ENCODE measurements at places on chromosomes 6 and 20. TPM values are rescaled to one million over a fixed set of nuclear protein-coding genes. Genes with fewer than 3 reads are reported as not detected.

- H3K27me3 ChIP-seq = no peaks in the 10 kb centered on the region
- H3K4me1 ChIP-seq = no peaks in the 10 kb centered on the region
- H3K4me3 ChIP-seq = no peak overlapping the region
- no peak for DNase-seq
Measured at GRCh38 chr20:9723501-9724202, 115.2 kb downstream of the PAK5 start.

- no peaks in the 10 kb centered on the region for H3K36me3 ChIP-seq
- no peak for DNase-seq
- peaks cover 45% of the 10 kb centered on the region for H3K4me1 ChIP-seq
Measured at GRCh38 chr6:7545316-7546019, 4.0 kb downstream of the DSP start.

The BPI gene
- not detected for total RNA-seq

The ROMO1 gene
- 271 TPM for total RNA-seq

DNA sequence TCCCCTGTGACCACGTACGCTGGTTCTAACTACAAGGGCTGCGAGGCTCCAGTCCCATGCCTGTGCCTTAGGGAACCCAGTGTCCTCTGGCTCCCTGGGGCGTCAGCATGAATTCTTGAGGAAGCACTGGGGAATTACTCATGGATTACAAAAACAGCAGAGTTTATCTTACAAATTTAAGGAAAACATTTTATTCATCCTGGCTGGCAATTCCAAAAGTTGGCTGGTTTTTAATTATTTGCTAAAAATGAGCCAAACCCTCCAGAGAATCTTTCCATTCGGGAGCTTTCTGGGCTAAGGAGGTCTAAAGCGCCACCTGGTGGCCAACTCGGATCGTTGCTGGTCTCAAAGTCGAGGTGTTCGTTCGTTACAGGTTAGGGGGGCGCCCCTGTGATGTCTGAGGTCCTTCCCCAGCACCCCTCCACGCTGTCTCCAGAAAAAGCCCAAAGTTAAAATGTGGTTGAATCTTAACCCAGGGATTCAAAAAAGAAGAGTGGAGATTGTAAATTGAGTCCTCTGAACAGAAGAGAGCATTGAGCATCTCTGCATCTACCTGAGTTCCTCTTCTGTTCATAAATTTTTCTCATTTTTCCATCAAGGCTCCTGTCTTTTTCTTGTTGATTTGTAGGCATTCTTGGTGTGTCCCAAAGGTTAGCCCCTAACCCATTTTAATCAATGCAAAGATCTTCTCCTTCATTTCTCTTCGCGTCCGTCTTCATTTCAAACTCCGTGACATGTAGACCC lies 99.4 kb downstream of the BFSP1 start:
- no peaks in the 10 kb centered on the region for H3K36me3 ChIP-seq
- H3K27me3 ChIP-seq = peaks cover 71% of the 10 kb centered on the region
- H3K4me3 ChIP-seq = no peak overlapping the region

- no peak for DNase-seq
- no peak overlapping the region for H3K27ac ChIP-seq
- no peaks in the 10 kb centered on the region for H3K36me3 ChIP-seq
- no peaks in the 10 kb centered on the region for H3K27me3 ChIP-seq
- no peaks in the 10 kb centered on the region for H3K4me1 ChIP-seq
Measured at GRCh38 chr6:101937108-101937507, 543.6 kb downstream of the GRIK2 start.

The PET117 gene
- total RNA-seq = 34.7 TPM

DNA sequence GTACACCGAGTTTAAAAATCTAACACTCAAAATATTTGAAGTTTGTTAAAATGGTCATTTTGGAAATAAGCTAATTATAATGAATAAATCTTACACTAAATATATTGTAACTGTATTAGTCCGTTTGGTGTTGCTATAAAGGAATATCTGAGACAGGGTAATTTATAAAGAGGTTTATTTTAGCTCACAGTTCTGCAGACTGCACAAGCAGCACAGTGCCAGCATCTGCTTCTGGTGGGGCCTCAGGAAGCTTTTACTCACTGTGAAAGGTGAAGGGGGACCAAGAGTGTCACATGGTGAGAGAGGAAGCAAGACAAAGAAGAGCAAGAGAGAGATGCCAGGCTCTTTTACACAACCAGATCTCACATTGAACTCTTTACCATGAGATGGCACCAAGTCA lies 17.1 kb downstream of the ELOVL5 start:
- 0 out of 2 replicates have a peak, but pooled peaks cover 3% of the 10 kb centered on the region for H3K36me3 ChIP-seq
- H3K27me3 ChIP-seq = no peaks in the 10 kb centered on the region
- no peak overlapping the region for H3K4me3 ChIP-seq
- H3K4me1 ChIP-seq = peaks cover 24% of the 10 kb centered on the region
- DNase-seq = no peak
- no peak overlapping the region for H3K27ac ChIP-seq

- H3K27ac ChIP-seq = no peak overlapping the region
- no peak overlapping the region for H3K4me3 ChIP-seq
- DNase-seq = no peak
- H3K4me1 ChIP-seq = peaks cover 14% of the 10 kb centered on the region
Measured at GRCh38 chr6:33708516-33709204, 2.8 kb downstream of the UQCC2 start.

DNA sequence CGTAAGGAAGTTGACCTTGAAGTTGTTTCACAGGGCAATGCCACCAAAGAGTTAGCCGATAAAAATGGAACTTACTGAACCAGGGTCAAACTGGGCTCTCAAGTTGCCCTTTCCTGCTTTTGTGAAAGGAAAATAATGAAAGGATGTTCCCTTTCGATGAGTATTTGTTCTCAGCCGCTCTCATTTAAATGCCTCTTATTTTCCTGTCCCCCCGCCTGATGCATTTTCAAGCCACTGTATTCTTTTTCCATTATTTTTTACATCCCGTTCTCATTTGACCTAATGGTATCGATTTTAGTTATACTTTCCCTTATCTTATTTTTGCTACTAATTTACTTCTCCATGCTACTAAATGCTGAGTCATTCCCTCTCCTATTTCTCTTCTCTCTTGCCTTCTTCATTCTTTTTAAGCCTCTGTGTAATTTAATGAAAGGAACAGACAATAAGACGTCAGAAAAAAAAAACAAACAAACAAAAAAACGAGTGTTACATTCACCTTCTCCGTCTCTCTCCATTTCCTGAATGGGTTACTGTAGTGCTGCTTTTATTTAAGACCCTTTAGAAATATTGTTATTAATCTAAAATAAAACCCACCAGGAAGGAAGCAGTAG lies 655 bp upstream of the NDUFAF4 start:
- H3K4me1 ChIP-seq = peaks cover 21% of the 10 kb centered on the region
- H3K27me3 ChIP-seq = no peaks in the 10 kb centered on the region
- DNase-seq = no peak
- H3K27ac ChIP-seq = peak overlapping the region; percentile 90
- H3K4me3 ChIP-seq = peak overlapping the region; percentile 83

Measured in PC-9 (cell line).